H1 (cell line): ENCODE measurements at places on chromosomes 12 and 14.

GRCh38 chr12:19025582-19025981 lies 104.0 kb upstream of the PLEKHA5 start:
- DNase-seq = no peak

GRCh38 chr12:65459545-65459944 lies 181.1 kb downstream of the MSRB3 start:
- no peak for DNase-seq

GRCh38 chr12:118680356-118680963 lies 300.9 kb upstream of the SRRM4 start:
- no peak for DNase-seq

DNA sequence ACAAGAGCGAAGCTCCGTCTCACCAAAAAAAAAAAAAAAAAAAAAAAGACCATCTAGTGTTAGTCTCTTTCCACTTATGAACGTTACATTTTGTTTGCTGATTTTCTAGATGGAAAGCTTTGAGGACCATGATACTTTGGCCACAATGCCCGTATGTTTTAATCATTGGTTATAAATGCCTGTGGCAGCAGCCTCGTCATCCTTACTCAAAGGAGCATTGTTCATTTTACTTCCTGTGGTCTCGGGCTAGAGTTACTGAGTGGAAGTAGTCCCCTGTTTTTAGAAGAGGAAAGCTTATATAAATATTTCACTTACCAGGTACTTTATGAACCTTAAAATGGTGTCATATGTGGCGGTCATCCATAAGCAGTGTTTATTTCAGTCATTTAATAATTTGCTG lies 359.9 kb downstream of the AEBP2 start:
- no peak for DNase-seq

GRCh38 chr12:2582631-2583030 lies 212.1 kb upstream of the FKBP4 start:
- no peak for DNase-seq

- DNase-seq = no peak
Measured at GRCh38 chr14:80291101-80291500, 79.8 kb upstream of the DIO2 start.

DNA sequence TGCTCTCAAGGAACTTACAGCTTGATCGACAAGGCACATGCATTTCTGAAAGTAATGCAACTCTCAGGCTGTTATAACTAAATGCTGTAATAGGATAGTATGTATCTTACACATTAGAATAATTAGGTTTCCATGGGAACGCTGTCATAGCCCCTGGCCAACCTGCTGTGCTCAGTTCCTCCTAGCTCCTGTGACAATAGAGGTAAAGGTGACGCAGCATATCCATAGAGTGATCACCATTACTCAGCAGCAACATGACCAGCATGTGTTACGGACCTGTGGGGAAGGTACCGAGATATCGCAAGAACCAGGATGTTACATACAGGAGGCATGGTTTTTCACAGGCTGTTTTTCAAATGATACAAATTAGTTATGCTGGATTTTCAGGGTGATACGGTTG lies 150.7 kb downstream of the CAND1 start:
- DNase-seq = no peak

- no peak for DNase-seq
Measured at GRCh38 chr12:53726946-53727309, 324 bp downstream of the CALCOCO1 start.

- no peak for DNase-seq
Measured at GRCh38 chr14:62614122-62614521, 431.1 kb downstream of the KCNH5 start.

GRCh38 chr12:58131986-58132755 lies 190.8 kb downstream of the ATP23 start:
- DNase-seq = no peak

GRCh38 chr12:58104351-58104755 lies 163.0 kb downstream of the ATP23 start:
- no peak for DNase-seq

GRCh38 chr14:91350483-91350812 lies 67.2 kb downstream of the CCDC88C start:
- DNase-seq = no peak

- DNase-seq = no peak
Measured at GRCh38 chr12:86213012-86213411, 43.2 kb downstream of the MGAT4C start.

GRCh38 chr12:7108003-7108795 lies 815 bp downstream of the C1RL start:
- no peak for DNase-seq

GRCh38 chr12:81314903-81315531 lies 237.1 kb downstream of the ACSS3 start:
- no peak for DNase-seq

- peak; percentile 86 for DNase-seq
Measured at GRCh38 chr12:52151837-52152783, 39.7 kb downstream of the KRT80 start.

DNA sequence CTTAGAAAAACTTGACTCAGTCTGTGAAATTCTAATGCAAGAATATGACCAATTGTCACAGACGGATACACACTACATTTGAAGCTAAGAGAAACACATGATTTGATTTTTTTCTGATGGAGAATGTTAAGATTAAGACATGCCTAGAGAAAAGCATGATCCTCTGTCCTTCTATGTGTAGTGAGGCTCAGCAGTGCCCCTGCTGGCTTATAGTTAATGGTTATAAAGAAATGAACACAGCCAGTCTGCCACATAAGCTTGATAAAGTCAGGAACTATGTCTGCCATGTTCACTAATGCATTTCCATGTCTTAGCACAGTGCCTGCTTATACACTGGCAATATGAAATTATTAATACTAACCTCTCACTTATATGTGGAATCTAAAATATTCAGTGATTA lies 168.1 kb upstream of the DAAM1 start:
- no peak for DNase-seq

DNA sequence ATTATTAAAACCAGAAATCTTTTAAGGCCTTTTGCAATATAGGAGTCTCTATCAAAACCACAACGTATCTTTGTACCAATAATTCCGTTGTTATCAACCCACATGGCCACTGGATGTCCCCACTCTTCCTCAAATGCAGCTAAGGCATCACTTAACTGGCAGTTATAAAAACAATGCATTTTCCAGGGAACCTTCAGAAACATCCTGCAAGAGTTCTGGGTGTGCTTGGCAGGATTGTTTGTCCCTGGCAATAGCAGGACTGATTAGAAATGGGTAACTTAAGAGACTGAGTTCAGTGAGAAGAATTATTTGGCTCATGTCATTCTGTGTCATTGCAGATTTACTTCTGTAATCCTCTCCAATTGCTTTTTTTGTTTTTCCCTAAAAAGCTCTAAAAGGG lies 112.0 kb downstream of the SLC15A5 start:
- peak; percentile 5 for DNase-seq

GRCh38 chr14:105974902-105975301 lies 448.5 kb downstream of the TMEM121 start:
- no peak for DNase-seq
